ENCODE measurements at places on chromosomes 4 and X.
A peak's percentile ranks its signal among the peaks of the same experiment; 100 is the strongest.

DNA sequence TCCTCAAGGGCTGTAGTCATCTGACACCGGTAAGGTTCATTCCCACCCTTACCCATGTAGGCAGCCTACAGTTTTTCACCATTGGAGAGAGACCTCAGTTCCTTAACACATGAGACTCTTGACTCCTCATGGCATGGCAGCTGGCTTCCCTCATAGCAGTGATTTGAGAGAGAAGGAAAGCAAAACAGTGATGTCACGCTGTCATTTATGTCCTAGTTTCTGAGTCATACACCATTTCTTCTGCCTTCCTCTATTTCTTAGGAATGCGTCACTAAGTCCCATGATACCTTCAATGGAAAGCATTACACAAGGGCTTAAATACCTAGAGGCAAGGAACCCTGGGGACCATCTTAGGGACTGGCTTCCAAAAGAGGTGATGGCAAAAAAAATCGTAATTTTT is 226.1 kb downstream of the SPCS3 start:
- no peak for DNase-seq

DNA sequence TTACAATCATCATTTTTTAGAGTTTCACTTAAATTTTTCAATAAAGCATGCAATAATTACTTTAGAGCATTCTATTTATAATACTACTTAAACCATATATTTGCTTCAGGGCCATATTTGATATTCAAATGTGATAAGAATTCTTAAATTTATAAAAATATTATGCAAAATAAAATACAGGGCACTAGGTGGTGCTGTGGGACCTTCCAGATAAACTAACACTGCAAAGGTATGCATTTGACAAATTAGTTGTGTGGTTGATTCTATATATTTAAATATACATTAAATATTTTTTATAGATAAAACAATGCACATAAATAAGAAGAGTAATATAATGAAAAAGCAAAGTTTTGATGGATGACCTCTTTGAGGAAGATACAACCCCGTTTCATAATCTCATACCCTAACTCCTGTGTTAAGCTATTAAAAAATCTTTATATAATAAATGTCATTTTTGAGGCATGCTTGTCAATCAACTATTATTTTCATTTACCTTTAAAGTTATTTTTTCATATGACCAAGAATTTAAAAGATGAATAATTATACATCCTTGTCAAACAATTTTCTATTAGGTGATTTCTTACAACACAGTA is 128.4 kb downstream of the REELD1 start:
- DNase-seq, result peak; percentile 49

DNA sequence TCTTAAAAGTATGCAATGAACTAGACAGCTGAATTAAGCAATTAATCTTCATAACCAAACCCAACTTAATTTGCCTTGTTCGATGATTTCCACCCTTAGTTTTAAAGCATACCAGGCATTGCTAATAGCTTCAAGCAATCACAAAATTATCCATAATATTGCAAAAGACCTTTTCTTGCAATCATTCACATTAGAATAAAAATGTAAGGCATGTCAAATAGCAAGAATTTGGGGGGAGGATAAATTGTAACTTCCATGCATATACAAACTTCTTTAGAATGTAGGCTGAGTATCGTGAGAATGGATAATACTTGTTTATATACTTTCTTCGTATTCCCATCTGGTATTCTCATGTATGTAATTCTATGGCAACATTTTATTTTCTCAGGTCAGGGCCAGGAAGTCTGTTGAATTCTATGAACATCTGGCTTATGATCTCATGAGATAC is 28.7 kb upstream of the BMP2K start:
- DNase-seq, result no peak

- no peak for DNase-seq
These were observed 6.6 kb downstream of the PLP1 start for GRCh38 chrX:103783196-103783595.

- no peak for DNase-seq
These were observed 220.7 kb downstream of the ANTXR2 start for GRCh38 chr4:79852305-79852730.

DNA sequence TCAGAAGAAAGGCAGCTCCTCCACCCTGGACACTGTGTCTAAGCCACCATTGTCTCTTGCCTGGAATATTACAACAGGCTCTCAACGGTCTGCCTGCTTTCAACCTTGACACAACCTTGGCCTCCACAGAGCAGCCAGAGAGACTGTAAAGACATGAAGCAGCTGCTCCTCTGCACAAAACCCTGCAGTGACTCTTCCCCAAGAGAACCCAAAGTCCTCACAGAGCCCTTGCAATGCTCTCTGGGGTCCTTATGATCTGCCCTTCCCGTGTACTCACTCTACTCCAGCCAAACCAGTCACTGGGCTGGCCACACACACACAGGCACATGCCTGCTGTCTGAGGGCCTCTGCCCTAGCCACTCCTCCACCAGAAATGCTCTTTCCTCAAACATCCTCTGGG is 75.9 kb upstream of the CPEB2 start:
- DNase-seq, result no peak

- no peak for DNase-seq
These were observed 41.2 kb downstream of the SH3RF1 start for GRCh38 chr4:169229571-169230028.

DNA sequence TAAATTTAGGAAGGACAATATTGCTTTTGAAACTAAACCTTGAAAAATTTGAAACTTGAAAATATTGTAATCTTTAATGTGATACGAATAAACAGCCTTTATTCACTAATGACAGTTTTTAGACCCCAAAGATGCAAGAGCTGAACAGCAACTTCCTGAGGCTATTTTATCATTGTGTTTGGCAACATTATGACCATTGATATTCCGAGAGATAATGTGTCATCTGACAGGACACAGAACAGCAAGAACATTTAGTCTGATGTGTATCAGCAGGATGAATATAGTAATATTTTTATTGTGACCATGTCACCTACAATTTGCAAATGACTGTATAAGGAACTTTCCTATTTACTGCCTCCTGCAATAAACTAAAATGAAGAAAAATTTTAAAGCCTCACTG is 316.0 kb downstream of the ADAM29 start:
- DNase-seq, result no peak

- DNase-seq, result no peak
These were observed 93.9 kb downstream of the NSUN7 start for GRCh38 chr4:40843696-40844095.

GRCh38 chrX:6758234-6758633 is 223.3 kb upstream of the VCX3A start:
- DNase-seq, result no peak

Data from CD4-positive, alpha-beta T cell treated with Interleukin-1 beta for 1 hour (primary cell).